Ovary (tissue), 10 donors: ENCODE measurements at places on chromosomes 3 and 15.

GRCh38 chr3:59247402-59247841 is 197.6 kb upstream of the CFAP20DC start:
- no peak for DNase-seq

DNA sequence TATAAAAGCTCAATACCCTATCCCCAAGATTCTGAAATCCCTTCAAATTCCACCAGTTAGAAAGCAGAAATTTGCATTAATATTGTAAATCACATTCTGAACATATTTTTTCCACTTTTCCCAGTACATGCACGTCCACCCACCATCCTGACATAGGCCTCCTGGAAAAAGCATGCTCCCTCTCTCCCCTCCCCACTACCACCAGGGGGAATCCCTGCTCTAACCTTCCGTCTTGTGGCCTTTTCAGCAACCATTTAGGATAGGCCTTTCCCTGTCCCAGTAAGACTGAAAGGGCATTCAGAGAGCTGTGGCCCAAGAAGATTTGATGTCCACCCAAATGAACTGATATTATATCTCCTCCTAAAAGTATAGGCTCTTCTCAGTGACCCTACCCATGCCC is 182.1 kb downstream of the ARRDC4 start:
- no peak for DNase-seq

- DNase-seq: no peak
Measured at GRCh38 chr3:165725296-165725695, 111.9 kb downstream of the BCHE start.

DNA sequence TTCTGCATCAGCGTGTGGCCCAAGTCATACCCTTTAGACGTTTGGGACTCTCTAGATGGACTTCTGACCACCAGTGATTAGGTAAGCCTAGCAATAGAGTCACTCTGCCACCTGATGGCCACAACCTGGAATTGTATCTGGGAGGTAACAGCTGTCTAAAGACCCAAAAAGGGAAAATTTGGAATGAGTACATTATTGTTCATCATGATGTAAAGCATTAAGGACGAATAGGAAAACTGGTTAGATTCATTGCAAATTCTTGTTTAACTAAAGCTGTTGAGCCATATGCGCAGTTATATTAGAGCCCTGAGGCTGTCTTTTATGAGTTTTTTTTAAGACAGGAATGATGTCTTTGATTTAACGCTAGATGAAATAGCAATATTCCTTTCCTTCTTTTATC is 63.6 kb downstream of the FAM81A start:
- DNase-seq: no peak

- DNase-seq: no peak
Measured at GRCh38 chr3:158794936-158795518, 6.8 kb upstream of the MFSD1 start.

- no peak for DNase-seq
Measured at GRCh38 chr3:52894756-52895155, 2.6 kb downstream of the STIMATE start.

DNA sequence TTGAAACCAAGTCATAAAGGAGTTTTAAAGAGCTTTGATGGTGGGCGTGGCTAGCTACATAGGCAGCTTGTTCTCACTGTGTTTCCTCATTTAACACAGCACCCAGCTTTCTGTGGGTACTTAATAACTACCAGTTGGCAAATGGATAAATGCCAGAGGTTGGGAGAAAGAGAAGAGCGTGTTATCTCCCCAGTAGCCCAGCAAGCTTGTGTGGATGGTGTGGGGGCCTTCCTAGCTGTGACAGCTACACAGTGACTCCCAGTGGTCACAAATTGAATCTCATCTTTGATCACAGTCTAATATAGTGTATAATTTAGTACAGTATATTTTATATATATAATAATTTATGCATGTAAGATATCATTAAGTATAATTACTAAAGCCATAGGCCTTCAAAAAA is 984.1 kb downstream of the EPHA3 start:
- peak; percentile 22 for DNase-seq

DNA sequence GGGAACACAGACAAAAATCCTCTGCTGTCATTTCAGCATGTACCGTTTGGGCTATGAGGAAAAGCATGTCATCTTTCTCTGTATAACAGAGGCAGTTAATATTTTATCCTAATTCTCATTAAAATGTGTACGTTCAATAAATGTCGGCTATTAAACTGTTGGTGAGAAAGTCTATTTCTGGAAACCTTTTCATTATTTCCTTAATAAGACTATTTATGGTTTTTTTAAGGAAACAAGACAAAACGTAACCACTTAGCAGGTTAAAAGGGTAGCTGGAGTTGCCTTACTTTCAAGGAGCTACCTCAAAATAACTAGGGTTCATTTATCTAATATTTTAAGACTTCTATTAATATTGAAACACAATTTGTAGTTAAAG is 1.8 kb upstream of the STT3B start:
- no peak for DNase-seq

DNA sequence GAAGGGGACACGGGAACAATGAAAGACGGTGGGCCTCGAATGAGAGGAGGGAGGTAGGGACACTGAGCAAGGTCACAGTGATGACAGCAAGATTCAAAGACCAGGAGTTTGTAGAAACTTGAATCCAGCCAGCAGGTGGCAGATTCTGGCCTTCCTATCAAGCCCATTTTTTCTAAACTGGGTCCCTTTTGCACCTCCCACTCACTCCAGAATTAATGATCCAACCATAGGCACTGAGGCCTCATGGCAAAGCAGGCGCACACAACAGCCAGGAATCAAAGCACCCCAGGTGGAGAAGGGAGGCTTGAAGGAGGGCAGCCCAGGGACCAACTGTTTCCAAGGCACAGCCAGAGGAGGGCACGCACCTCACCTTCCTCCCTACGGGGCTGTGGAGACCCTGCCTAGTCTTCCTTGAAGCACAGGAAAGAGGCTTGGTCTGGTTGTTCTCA is 90.2 kb downstream of the ANP32A start:
- DNase-seq: peak; percentile 55

GRCh38 chr15:67777071-67777470 is 48.2 kb upstream of the SKOR1 start:
- no peak for DNase-seq

- DNase-seq: peak; percentile 79
Measured at GRCh38 chr15:96353930-96354730, 23.6 kb downstream of the NR2F2 start.

DNA sequence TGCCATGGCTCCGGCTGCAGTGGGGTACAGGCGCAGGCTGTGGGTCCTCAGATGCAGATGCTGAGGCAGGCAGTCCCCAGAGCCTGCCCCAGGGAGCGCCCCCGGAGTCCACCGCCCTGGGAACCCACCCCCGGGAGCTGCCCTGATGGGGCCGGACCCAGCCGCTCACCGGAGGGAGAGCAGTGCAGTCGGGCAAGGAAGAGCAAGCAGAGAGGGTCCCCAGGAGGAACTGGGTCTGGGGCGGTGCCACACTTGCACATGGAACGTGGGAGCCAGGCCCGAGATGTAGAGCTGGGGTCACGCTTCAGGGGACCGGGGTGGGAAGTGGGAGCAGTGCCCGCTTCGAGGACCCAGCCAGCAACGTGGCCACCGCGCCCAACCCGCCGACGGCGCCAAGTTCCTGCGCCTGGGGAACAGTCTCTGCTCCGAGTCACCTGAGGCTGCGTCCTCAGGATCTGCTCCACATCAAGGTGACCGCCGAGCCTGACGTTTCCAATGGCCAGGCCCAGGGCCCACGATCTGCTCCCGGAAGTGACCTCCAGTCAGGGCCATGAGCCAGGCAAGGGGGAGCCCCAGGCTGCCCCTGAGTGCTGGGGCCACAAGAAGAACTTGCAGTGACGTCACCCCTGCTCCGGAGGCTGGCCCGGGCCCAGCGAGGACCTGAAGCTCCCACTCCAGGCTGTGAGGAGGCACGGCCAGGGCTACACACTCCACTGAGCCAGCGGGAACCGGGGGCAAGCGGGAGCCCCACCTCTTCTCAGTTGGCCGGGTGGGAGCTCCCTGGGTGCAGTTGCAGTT is 27.0 kb upstream of the TFG start:
- no peak for DNase-seq

DNA sequence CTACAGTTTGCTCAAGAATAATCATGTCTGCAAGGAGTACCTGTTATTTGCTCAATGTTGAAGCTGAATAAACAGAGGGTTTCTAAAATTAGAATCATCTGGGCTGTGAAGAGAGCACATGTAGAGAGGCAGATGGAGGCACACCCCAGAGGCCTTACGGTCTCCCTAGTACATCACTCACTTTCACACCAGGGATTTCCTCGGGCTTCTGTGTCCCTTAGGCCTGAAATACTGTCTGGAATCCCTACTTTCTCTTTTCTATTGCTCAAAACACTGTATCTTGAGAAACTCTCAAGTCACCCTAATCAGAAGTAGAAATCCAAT is 473.7 kb upstream of the ROBO2 start:
- DNase-seq: no peak

DNA sequence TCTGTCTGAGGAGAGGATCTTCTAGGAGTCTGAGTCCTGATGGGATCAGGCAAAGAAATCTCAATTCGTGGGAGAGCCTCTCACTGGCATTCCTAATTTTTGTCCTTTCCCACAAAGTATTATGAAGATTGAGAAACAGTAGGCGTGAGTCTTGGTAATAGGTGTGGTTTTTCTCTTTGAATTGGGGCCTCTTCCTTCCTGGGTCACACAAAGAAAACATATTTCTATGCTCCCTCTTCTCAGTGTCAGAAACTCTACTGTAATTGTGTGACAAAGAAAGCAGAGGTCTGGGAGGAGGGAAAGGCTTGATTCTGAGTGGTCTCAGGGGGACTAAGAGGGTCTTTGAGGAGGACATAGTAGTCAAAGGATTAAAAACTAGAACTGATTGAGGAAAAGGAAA is 6.0 kb downstream of the GABRR3 start:
- DNase-seq: no peak
